ENCODE measurements at places on chromosomes 1 and 21. TPM values are rescaled to one million over a fixed set of nuclear protein-coding genes. Genes with fewer than 3 reads are reported as not detected.

The FCRL5 gene
- not detected for total RNA-seq

The BTBD19 gene
- 8.4 TPM for total RNA-seq

The KRTAP11-1 gene
- not detected for total RNA-seq

The HIVEP3 gene
- 28.8 TPM for total RNA-seq

The SPRR5 gene
- total RNA-seq = not detected

The SHE gene
- not detected for total RNA-seq

The IGSF8 gene
- 31.6 TPM for total RNA-seq

The SH2D5 gene
- total RNA-seq = not detected

The AIRE gene
- 0.58 TPM for total RNA-seq

The DNM3 gene
- total RNA-seq = 2.0 TPM

The TNFRSF25 gene
- 85.1 TPM for total RNA-seq

The AGL gene
- 13.9 TPM for total RNA-seq

The TNNT2 gene
- not detected for total RNA-seq

The CLEC20A gene
- total RNA-seq = not detected

The KISS1 gene
- not detected for total RNA-seq

The CRABP2 gene
- 0.58 TPM for total RNA-seq

The RAVER2 gene
- total RNA-seq = 1.8 TPM

The USP25 gene
- 53.5 TPM for total RNA-seq

The TRAF5 gene
- total RNA-seq = 67.9 TPM

The DEPDC1 gene
- total RNA-seq = 29.6 TPM

The NCAM2 gene
- not detected for total RNA-seq

The KCNA3 gene
- total RNA-seq = 84.9 TPM

The F13B gene
- not detected for total RNA-seq

The MEGF6 gene
- 15.6 TPM for total RNA-seq

The GJB5 gene
- total RNA-seq = not detected

The PBX1 gene
- total RNA-seq = 0.23 TPM

The RHCE gene
- 0.50 TPM for total RNA-seq

The GJA9 gene
- total RNA-seq = not detected

The OR2M3 gene
- total RNA-seq = not detected

The MAP3K21 gene
- 4.6 TPM for total RNA-seq

The RHEX gene
- not detected for total RNA-seq

The PTPRU gene
- total RNA-seq = 0.68 TPM

The S100A7A gene
- not detected for total RNA-seq

The AK5 gene
- 0.65 TPM for total RNA-seq

The FOXO6 gene
- not detected for total RNA-seq

The CYP4A11 gene
- total RNA-seq = not detected

The LCA5L gene
- total RNA-seq = not detected

The TRIM17 gene
- 2.8 TPM for total RNA-seq

The TEX38 gene
- total RNA-seq = not detected

The KDF1 gene
- total RNA-seq = 0.13 TPM

The LRP8 gene
- 52.7 TPM for total RNA-seq

The FCRL4 gene
- not detected for total RNA-seq

The HES5 gene
- total RNA-seq = not detected

The ELF3 gene
- total RNA-seq = 0.30 TPM

The SPATA21 gene
- total RNA-seq = 0.05 TPM

Measured in activated CD4-positive, alpha-beta memory T cell treated with anti-CD3 and anti-CD28 coated beads, Interleukin-2, amount 10 ng/mL, durations not matched to agents 7 days and 5 days (primary cell).